Astrocyte (in vitro differentiated cells and primary cell): ENCODE measurements at places on chromosomes 4 and X.
A peak's percentile ranks its signal among the peaks of the same experiment; 100 is the strongest.

GRCh38 chrX:21813612-21814368 lies 25.6 kb upstream of the MBTPS2 start:
- no peak for DNase-seq

- peak; percentile 12 for DNase-seq
Measured at GRCh38 chrX:9611436-9612145, 146.7 kb downstream of the TBL1X start.

- no peak for DNase-seq
Measured at GRCh38 chrX:18674417-18674787, 2.5 kb upstream of the RS1 start.

GRCh38 chr4:13912966-13913365 lies 285.4 kb upstream of the BOD1L1 start:
- DNase-seq: no peak

DNA sequence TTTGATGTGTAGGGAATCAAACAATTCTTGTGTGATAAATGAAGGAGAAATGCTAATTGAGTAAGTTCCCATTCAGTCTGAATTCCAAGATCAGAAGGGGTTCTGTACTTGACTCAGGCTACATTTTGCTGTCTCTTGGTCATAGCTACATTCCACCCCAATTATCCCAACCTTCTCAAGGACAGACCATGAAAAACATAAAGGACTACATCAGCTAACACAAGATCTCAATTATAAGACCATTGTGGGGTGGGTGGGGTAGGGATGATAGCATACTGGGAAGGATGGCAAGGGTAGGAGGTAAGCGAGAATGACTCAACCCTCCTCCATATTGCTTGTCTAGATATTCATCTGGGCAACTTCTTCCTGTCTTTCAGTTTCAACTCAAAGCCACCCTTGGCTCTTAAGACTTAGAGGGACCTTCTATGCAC lies 87.4 kb upstream of the ETNPPL start:
- peak; percentile 76 for DNase-seq
